Kidney glomerular epithelial cell (primary cell): ENCODE measurements at places on chromosomes 16 and 17.

DNA sequence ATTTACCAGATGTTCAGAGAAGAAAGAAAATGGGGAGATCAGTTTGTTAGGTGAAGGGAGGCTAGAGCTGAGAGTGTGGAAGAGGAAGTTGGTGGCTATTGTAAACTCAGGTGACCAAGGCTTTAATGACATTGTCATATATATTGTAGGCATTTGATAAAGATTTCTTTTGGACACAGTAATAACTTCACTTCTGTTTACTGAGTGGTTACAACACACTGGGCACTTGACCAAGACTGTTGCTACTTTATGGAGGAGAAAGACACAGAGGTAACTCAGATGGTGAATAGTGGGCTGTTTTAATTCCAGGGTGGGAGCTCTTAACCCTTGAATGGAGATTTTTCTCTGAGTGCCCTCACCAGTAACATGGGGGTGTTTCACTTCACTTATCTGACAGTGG lies 46.0 kb downstream of the TNRC6A start:
- DNase-seq: no peak

- DNase-seq: peak; percentile 74
Measured at GRCh38 chr17:42248351-42249179, 27.6 kb downstream of the STAT5B start.

DNA sequence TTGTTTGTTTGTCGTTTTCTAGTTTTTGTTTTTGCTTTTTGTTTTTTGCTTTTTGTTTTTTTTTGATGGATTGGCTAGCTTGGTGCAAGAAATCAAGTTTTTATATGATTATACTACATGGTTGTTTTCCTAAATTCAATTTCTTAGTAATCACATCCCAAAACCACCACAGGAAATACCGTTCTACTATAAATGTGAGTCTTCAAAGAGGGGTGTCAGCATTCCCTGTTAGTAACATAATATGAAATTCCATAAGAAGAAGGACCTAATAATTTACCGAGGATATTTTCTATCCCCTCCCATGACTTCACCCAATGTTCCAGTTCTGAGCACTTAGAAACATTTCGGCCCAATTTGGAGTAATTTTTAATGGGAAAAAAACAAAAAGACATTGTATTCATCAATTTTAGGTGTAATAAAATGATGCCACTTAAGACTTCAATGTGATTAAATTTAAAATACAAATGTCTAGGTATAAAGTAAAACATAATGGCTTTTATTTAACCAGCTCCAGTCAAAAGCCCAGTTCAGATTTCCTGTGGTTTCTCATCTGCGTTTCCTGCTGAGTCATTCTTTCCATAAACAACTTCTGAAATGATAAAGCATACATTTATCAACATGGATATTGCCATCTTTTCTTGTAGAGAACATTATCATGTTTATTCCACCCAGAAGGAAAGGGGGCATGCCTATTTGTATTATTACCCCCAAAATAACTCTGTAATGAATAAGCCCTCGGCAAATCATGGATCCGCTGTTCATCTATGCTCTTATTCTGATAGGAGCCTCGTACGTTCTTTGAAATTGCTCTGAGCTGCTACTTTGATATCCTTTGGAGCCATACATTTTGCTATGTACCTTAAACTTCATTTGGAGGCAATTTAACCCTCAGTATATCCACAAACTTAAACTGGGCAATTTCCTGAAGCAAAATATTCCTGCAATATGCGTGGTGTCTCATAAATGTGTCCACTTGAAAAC lies 28.1 kb downstream of the HSBP1 start:
- DNase-seq: peak; percentile 16

GRCh38 chr17:73652886-73653480 lies 8.7 kb upstream of the SDK2 start:
- DNase-seq: no peak

DNA sequence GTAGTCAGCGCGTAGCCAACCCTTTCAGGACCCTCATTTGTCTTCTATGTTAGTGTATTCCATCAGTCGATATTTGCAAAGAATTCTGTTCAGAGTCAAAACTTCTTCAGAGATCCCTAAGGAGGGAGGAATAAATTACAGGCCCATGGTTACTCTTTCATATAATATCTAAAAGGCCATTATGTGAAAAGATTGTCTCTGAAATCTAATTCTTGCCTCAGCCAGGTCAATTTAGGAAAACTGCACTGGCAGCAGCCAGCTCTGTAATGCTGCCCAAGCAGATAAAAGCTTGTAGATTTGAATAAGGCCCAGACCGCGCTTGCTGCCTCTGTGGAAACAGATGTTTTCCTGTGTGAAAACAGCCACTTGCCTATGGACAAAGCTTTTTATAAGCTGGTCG lies 379.8 kb downstream of the CNTNAP4 start:
- no peak for DNase-seq

GRCh38 chr17:1714980-1715802 lies 5.0 kb upstream of the TLCD2 start:
- DNase-seq: peak; percentile 65

GRCh38 chr16:64132759-64133361 lies 989.0 kb downstream of the CDH11 start:
- no peak for DNase-seq

- DNase-seq: no peak
Measured at GRCh38 chr16:84850714-84851113, 30.9 kb downstream of the CRISPLD2 start.

DNA sequence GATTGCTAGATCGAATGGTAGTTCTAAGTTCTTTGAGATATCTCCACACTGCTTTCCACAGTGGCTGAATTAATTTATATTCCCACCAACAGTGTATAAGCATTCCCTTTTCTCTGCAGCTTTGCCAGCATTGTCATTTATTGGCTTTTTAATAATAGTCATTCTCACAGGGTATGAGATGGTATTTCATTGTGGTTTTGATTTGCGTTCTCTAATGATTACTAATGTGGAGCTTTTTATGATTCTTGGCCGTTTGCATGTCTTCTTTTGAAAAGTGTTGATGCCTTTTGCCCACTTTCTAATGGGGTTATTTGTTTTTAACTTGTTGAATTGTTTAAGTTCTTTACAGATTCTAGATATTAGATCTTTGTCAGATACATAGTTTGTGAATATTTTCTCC lies 36.5 kb upstream of the BCAS3 start:
- DNase-seq: no peak

GRCh38 chr17:76046064-76046463 lies 19.0 kb upstream of the EVPL start:
- no peak for DNase-seq

- no peak for DNase-seq
Measured at GRCh38 chr17:74449773-74450172, 16.7 kb upstream of the CD300A start.

- DNase-seq: peak; percentile 71
Measured at GRCh38 chr16:70453892-70454221, 538 bp upstream of the FCSK start.

- DNase-seq: no peak
Measured at GRCh38 chr16:74321356-74321755, 24.7 kb downstream of the PSMD7 start.

- no peak for DNase-seq
Measured at GRCh38 chr17:2365132-2365531, 27.8 kb downstream of the SGSM2 start.

DNA sequence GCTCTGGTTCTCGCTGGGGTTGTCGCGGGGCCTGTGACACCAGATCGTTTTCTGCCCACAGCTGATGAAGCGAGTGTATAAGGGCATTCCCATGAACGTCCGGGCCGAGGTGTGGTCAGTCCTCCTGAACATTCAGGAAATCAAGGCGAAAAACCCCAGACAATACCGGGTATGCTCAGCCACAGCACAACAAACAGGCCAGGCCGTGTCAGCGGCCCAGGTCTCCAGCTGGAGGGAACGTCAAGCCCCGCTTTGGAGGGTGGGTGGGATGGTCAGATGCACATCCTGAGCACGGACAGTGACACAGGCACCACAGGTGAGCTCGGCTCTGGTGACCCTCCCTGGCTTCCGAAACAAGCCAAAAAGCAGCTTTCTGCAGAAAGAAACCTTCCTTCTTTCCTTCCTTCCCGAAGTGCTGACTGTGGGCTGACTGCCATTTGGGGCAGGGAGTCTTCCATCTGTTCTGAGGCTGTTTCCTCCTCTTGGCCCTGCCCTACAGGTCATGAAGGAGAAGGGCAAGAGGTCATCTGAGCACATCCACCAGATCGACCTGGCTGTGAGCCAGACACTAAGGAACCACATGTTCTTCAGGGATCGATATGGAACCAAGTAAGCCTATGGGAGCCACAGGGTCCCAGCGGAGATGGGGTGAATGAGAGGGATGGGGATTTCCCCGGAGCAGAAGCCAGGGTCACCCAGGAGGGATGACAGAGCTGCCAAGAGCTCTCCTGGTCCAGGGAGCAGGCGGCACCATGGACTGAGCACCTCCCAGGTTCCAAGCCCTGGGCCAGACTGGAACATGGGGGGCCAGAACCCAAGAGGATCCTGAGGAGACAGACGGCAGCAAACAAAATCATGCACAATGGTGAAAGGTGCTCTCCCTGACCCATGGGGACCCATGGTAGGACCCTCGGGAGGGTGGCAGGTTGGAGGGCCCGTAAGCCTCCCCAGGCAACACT lies 79.4 kb downstream of the GOSR1 start:
- DNase-seq: no peak

DNA sequence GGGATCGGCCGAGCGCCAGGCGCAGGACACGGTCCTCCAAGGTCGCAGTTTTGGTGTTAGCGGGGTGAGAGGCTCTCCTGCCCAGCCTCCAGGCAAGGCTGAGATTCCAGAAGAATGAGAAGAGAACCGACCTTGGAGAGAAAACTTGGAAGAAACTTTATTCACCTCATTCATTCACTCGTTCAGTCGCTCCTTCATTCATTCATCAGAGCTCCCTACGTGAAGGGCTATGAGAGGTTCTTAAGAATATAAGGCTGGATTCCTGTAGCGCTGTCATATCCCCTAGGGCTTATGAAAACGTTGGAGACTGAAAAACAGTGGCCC lies 991 bp upstream of the MYH10 start:
- DNase-seq: no peak

DNA sequence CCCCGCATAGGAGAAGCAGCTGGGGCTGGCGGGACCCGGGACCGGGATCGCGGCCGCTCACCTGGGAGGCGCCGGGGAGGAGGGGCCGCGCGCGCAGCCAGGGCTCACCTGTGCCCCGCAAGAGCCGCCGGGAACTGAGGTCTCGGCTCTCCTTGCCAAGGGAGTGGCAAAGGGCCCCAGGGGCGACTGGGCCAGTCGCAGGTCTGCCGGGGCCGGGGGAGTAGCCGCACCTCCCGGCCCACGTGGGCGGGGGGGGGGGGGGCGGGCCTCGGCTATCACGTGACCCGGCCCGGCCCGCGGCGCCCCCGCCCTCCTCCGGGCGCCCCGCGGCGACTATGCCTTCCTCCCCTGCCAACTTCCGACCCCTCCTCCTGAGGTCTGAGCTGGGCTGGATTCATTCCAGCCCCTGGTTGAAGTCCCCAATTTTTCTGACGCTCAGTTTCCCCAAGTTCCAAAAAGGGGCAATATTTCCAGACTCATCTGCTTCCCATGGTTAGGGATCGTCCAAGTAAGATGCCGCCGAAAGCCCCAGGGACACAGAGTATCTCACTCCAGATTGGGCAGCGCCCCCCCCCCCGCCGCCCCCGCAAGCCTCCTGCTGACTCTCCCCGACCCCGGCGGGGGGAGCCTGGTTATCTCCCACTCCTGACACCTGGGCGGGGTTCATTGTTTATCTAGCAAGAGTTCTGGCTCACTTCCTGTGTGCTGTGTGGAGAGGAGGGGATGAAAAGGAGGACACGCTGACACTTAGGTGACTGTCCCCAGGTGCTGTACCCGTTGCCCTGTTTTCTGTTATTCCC lies at the start of gene TMC6:
TSS of gene TMC6 (minus strand) at position 205 of the 800 bp plus-strand sequence. CDS start 1,923 bp downstream, outside the sequence.
- DNase-seq: no peak

- peak; percentile 17 for DNase-seq
Measured at GRCh38 chr17:56292010-56292409, 138.7 kb downstream of the ANKFN1 start.

GRCh38 chr16:48997081-48997615 lies 284.5 kb downstream of the CBLN1 start:
- DNase-seq: no peak

- DNase-seq: no peak
Measured at GRCh38 chr17:42179911-42180410, 981 bp downstream of the KCNH4 start.

GRCh38 chr17:8311131-8311790 lies 1.2 kb downstream of the ARHGEF15 start:
- DNase-seq: no peak

DNA sequence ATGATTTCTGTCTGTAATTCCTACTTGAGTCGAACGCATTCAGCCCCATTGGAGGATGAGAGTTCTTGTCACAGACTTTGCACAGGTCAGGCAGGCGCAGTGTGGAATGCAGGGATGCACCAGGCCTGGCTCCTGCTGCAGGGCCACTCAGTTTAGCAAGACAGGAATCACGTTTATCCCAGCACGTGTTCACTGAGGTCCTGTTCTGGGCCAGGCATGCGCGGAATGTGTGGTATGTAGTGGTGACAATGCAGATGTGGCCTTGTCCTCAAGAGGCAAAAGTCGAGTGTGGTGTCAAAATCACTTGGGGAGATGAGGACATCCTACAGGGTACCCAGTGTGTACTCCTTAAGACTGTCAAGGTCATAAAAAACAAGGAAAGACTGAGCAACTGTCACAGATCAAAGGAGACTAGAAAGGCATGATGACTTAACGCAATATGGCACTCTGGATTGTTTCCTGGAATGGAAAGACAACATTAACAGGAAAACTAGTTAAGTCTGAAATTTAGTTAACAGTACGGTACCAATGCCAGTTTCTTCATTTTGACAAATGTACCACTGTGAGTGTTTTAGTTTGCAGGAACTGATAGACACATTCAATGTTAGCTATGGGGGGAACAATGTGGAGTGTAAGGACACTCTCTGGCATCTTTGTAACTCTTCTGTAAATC lies 121.5 kb upstream of the ADAMTS18 start:
- DNase-seq: no peak

GRCh38 chr16:1351215-1351581 lies 480 bp downstream of the TSR3 start:
- no peak for DNase-seq
